Iris pigment epithelial cell (primary cell): ENCODE measurements at places on chromosomes 3 and 15.

DNA sequence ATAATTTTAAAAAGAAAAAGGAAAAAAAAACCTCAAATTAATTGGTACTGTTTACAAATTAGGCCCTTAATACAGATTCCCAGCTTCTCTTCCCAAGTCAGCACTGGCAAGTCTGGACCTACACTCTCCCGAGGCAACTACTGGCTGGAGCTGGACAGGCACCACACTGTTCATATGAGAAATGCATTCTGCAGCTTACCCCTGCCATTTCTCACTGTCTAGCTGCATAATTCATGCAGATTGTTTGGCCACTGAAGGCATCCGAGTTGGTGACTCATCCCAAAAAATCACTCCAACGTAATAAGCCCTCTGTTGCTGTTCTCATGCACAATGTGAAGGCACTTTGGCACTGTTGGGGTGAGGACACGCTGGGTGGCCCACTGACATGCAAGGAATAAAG lies 45.3 kb downstream of the ROPN1B start:
- peak; percentile 29 for DNase-seq

DNA sequence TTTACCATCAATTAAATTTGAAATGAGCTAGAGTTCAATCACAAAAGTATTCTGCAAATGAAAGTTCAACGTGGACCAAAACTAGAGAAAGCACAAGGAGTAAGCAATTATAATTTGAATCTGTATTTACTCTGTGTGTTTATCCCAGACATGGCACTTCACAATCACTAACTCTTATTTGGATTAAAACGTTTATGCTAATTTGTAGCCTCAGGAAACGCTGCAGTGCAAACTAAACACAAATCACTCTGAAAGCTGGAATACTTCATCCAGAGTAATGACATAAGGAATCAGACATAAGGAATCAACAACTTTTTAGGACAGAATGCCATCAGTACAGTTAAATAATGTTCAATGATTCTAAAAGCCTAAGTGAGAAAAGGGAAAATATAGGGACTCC lies 18.5 kb downstream of the CEP152 start:
- no peak for DNase-seq

- no peak for DNase-seq
Observed at GRCh38 chr3:87793337-87793877, 265.4 kb downstream of the CGGBP1 start.

DNA sequence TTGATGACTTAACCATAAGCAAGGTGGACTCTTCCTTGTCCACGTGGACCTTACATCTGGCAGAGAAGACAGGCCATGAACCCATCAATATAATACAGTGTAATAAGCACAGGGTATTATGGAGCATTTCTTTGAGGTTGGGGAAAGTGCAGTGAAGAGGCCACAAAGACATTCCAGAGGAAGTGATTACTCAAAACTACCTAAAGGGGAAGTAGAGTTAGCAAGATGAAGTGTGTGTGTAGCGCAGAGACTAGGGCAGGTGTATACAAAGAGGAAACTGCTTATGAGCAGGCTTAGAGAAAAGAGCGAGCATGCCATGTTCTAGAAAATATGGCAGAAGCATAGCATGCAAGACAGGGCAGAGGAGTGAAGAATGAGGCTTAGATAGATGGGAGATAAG lies 17.9 kb downstream of the CP start:
- no peak for DNase-seq

DNA sequence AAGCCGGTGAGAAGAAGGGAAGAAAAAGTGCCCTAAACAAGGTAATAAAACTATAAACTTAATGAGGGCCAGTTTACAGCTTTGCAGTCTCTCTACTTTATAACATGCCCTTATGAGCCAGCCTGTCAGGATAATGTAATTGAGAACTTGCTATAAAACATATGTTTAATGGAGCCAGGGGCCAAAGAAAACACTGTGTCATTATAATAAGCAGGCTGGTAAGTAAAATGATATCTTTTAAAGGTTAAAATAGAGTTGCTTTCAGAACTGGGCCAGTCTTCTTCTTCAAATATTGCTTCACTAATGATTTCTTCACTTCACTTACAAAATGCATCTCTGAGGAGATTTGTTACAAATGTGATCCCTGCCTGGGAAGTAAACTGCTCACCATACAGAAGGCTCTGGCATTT lies 192.5 kb downstream of the SHOX2 start:
- peak; percentile 70 for DNase-seq

DNA sequence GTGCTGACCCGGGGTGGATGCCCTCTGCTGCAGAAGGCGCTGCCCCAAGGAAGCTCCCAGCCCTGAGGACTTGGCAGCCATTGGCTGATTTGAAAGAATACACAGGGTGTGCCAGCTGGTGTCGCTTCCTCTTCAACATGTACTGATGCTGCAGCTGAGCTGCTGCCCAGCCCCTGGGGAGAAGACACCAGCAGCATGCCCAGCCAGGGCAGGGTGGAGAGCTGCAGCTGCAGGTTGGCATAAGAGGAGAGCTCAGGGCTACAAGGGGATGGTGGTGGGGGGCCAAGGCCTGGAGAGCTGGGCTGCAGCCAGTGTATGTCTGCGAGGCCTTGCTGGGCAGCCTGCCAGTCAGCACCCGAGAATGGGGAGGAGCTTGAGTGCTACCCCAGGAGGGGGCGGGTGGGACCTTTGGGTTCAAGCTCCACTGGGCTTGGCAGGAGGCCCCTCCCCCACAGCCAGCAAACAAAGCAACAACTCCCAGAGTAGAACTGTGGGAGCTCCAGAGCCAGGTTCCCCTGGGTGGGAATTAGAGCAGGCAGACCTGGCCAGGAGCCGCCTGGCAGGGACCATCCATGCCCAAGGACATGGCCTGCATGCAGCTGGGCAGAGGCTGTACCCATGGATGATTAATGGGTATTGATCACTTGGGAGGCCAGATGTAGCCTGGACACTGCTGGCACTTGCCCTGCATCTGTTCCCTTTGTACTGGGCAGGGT lies 9.2 kb upstream of the SEMA4B start:
- DNase-seq, result peak; percentile 17

DNA sequence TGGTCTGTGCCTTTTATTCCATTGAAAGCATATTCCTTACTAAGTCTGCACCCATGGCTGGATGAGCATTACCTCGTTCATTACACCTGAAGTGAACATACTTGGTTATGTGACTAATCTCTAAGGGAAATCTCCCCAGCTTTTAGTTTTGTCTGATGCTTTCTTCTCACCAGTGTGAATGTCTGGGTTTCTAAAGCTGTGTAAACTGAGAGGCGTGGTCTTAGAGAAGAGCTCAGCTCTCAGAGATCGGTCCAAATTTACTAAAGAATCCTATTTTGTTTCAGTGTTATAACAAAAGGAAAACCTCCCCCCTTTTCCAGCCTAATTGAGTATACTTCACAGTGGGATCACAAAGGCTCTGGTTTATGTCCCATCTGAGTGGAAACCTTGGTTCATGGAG lies 352.3 kb downstream of the PTPRG start:
- DNase-seq, result no peak

DNA sequence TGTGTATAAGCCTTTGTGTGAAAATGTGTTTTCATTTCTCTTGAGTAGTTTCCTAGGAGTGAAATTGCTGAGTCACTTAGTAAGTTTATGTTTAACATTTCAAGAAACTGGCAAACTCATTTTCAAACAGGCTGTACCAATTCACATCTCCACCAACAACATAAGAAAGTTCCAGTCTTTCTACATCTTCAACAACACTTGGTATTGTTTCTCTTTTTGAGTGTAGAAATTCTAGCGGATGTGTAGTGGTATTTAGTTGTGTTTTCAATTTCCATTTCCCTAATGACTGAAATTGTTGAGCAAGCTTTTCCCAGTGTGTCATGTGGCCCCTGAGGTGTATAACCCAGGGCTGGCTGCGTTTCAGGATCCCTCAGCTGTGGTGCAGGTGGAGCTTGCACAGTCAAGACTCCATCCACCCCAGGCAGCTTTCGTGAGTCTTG lies 258.5 kb downstream of the PDCD6IP start:
- DNase-seq, result peak; percentile 31

DNA sequence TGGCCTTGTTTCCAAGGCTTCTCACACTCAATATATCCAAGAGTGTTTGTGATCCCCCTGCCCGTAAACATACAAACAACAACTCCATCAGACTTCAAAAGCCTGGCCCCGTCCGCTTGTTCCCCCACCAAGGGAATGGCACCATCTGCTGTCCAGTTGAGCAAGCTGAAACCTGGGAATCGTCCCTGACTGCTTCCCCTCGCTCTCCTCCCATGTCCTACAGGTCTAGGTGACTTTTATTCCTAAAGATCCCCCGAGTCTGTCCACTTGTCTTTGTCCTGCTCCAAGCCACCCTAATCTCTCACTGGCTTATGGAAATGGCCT lies 27.9 kb upstream of the FAM174B start:
- no peak for DNase-seq

DNA sequence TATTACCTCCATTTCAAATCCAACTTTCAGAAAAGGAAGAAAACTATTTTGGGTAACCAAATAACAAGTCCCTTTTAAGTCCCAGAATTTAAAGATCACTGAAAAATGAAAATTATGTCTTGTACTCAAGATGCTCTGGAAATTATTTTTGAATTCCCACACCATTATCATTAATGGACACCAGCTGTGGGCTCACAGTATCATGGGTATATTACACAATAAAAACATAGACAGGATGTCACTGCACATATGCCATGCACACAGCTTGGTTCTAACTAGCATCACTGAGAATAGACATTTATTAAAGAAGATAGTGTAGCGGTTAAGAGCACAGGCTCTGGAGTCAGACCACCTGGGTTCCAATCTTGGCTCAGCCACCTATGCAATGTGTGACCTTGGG lies 130.4 kb downstream of the FRMD5 start:
- no peak for DNase-seq

DNA sequence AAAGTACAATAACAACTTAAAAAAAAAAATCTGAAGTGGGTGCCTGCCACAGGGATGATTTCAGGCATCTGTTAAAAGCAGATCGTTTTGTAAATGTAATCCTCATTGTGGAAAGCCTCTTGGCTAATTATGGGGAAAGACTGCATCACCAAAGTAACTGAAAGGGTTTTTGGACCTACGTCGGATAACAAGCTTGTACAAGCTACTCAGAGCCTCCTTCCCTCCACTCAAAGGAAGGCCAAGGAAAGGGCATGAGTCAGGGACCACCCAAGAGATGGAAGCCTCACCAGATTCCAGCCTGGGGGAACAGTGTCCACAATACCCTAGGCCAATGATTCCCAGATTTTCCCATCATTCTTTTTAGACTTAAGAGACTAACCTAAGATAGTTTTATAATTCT lies 84.3 kb downstream of the ATP1B3 start:
- DNase-seq, result peak; percentile 54

DNA sequence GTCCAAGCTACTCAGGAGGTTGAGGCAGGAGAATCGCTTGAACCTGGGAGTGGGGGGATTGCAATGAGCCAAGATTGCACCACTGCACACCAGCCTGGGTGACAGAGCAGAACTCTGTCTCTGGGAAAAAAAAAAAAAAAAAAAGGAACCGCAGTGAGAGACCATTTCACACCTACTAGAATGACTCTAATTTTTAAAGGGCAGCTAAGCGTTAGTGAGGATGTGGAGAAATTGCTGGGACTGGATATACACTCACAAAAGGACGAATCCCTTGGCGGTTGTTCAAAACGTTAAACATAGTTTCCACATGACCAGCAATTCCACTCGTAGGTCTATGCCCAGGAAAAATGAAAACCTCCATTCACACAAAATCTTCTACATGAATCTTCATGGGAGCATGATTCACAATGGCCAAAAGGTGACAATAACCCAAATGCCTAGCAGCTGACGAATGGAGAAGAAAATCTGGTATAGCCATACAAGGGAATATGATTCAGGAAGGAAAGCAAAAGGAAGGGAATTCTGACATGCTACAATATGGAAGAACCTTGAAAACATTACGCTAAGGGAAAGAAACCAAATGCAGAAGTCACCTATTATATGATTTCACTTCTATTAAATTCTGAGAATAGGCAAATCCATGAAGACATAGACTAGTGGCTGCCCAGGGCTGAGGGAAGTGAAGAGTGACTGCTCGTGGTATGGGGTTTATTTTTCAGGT lies 127.0 kb downstream of the CHSY1 start:
- peak; percentile 98 for DNase-seq

DNA sequence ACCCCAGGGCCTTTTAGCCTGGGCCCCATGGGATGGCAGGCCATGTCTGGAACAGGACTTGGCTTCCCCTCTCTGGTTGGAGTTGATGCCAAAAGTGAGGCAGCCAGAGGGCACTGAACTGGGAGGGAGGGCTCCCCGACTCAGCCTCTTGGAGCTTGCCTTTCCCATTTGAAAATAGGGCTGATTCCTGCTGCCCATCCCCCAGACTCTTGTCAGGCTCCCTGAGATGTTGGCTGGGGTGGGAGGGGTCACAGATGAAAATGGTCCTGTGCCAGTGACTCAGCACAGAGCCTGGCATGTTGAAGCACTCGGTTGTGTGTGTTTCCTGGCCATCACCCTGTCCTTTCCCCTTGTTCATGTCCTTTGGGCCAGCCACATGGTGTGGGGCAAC lies 6.6 kb downstream of the PPCDC start:
- no peak for DNase-seq

GRCh38 chr3:117565777-117566176 lies 856.2 kb downstream of the TUSC7 start:
- no peak for DNase-seq

GRCh38 chr3:17329927-17330326 lies 412.5 kb downstream of the TBC1D5 start:
- no peak for DNase-seq
